Right cardiac atrium (tissue), 5 donors: ENCODE measurements at places on chromosomes 13 and 19. TPM values are rescaled to one million over a fixed set of nuclear protein-coding genes. Genes with fewer than 3 reads are reported as not detected.

The TNFSF9 gene
- 0.28 TPM for total RNA-seq

The S1PR4 gene
- total RNA-seq: 0.96 TPM

The KCNN1 gene
- total RNA-seq: 1.9 TPM

The KLK10 gene
- not detected for total RNA-seq

The CDC42EP5 gene
- 13.2 TPM for total RNA-seq

The ZNF430 gene
- total RNA-seq: 7.1 TPM

The CEACAM16 gene
- not detected for total RNA-seq

The ZNF837 gene
- total RNA-seq: 0.82 TPM

The PRX gene
- 4.9 TPM for total RNA-seq

The SLC39A3 gene
- total RNA-seq: 23.1 TPM

The PGLYRP1 gene
- not detected for total RNA-seq

The CEACAM7 gene
- not detected for total RNA-seq

The EFNB2 gene
- 13.6 TPM for total RNA-seq

The LIM2 gene
- not detected for total RNA-seq

The FGF22 gene
- 0.15 TPM for total RNA-seq

The PCSK4 gene
- 1.3 TPM for total RNA-seq

The SPTBN4 gene
- total RNA-seq: 3.2 TPM

The KIR2DL3 gene
- total RNA-seq: not detected

The IGLON5 gene
- 0.31 TPM for total RNA-seq

The FCAR gene
- 0.54 TPM for total RNA-seq

The LSR gene
- total RNA-seq: 4.6 TPM

The REXO1 gene
- 15.5 TPM for total RNA-seq

The LILRA6 gene
- total RNA-seq: 3.9 TPM

The CTXN1 gene
- not detected for total RNA-seq

The RGS9BP gene
- total RNA-seq: 6.6 TPM

The CGB1 gene
- not detected for total RNA-seq

The SACS gene
- 23.5 TPM for total RNA-seq

The BEST2 gene
- not detected for total RNA-seq

The PLIN5 gene
- total RNA-seq: 25.5 TPM

The ZNF429 gene
- 8.7 TPM for total RNA-seq

The FXYD3 gene
- 2.2 TPM for total RNA-seq

The SLITRK1 gene
- not detected for total RNA-seq

The GPR180 gene
- 4.1 TPM for total RNA-seq

The CABP5 gene
- total RNA-seq: not detected

The KLK3 gene
- total RNA-seq: not detected

The DMPK gene
- 220 TPM for total RNA-seq

The ERFL gene
- total RNA-seq: not detected

The ZNF582 gene
- total RNA-seq: 4.2 TPM

The KLK15 gene
- total RNA-seq: not detected

The PSG2 gene
- not detected for total RNA-seq

The ZNF808 gene
- 27.6 TPM for total RNA-seq

The ACTN4 gene
- total RNA-seq: 226 TPM

The HPN gene
- 5.6 TPM for total RNA-seq

The FGF21 gene
- not detected for total RNA-seq
